ENCODE measurements at places on chromosomes 7 and 10. TPM values are rescaled to one million over a fixed set of nuclear protein-coding genes. Genes with fewer than 3 reads are reported as not detected.

DNA sequence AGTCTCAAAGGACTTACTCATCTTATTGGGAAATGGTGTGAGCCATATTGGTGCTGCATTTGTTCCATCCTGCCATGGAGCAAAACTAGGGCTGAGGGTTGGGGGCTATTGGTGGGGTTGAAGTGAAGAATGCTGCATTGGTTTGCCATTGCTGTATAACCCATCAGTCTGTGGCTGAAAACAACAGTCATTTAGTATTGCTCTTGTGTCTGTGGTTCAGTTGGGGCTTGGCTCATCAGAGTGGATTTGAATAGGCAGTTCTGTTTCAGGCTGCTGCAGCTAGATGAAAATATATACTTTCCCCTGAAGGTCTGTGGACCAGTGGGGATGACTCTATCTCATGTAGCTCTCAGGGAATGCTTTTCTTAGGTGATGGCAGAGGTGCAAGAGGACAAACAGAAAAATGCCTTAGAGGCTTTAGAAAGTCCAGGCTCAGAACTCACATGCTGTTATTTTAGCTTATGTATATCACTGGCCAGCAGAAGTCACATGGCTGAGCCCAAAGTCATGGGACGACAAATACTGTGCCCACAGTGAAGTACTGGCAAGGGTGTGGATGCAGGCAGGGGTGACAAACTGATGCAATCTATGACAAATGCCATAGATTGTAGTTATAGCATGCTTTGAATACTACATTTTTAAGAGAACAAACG, 15.2 kb upstream of the EXOC6 start:
- no peaks in the 10 kb centered on the region for H3K36me3 ChIP-seq
- peaks cover 21% of the 10 kb centered on the region for H3K27me3 ChIP-seq
- no peak overlapping the region for H3K27ac ChIP-seq
- no peak overlapping the region for H3K4me3 ChIP-seq
- DNase-seq = no peak

- no peaks in the 10 kb centered on the region for H3K27me3 ChIP-seq
- peaks cover 46% of the 10 kb centered on the region for H3K4me1 ChIP-seq
- peak overlapping the region; percentile 65 for H3K27ac ChIP-seq
These were observed 3.6 kb downstream of the GDI2 start for GRCh38 chr10:5809527-5810154.

CPN1 gene
- 4.5 TPM for total RNA-seq

TRIM8 gene
- total RNA-seq = 69.1 TPM

DNA sequence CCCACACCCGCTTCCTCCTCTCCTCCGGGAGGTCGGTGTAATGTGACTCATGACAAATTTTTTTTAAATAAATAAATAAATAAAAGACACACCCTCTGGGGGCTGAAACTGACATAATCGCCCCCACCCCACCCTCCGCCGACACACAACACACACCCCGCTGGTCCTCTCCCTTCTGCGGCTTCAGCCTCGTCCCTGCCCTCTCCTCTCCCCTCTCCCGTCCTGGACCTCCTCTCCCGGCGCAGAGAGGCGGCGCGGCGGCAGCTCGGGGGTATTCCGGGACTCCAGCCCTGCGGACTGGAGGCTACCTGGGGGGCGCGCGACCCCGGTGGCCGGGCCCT, 686 bp downstream of the ABI1 start:
- H3K27ac ChIP-seq = peak overlapping the region; percentile 98
- H3K27me3 ChIP-seq = no peaks in the 10 kb centered on the region
- H3K36me3 ChIP-seq = no peaks in the 10 kb centered on the region
- DNase-seq = peak; percentile 45
- H3K4me3 ChIP-seq = peak overlapping the region; percentile 100
- H3K4me1 ChIP-seq = peaks cover 14% of the 10 kb centered on the region

All from progenitor cell of endocrine pancreas (in vitro differentiated cells).